Smooth muscle cell of the coronary artery (primary cell): ENCODE measurements at places on chromosomes 3 and 15. TPM values are rescaled to one million over a fixed set of nuclear protein-coding genes. Genes with fewer than 3 reads are reported as not detected.

Gene TMC3
- 13.7 TPM in 1 of 2 replicates, not detected in the other for total RNA-seq

Gene DUOXA1
- 0.59 TPM in 1 of 2 replicates, not detected in the other for total RNA-seq

Gene SLC12A1
- total RNA-seq = not detected in 2 replicates

Gene DOCK3
- 0.12 and 0.15 TPM in 2 replicates for total RNA-seq

Gene TMEM44
- 8.4 and 35.2 TPM in 2 replicates for total RNA-seq

Gene CLDN16
- total RNA-seq = under 0.01 TPM in 1 of 2 replicates, not detected in the other

Gene SPSB4
- total RNA-seq = not detected in 2 replicates

Gene RPP25
- total RNA-seq = 1.8 and 4.4 TPM in 2 replicates

Gene LRRFIP2
- total RNA-seq = 45.6 and 47.9 TPM in 2 replicates

Gene LTF
- total RNA-seq = not detected in 2 replicates

Gene CLEC3B
- total RNA-seq = 0.98 and 46.7 TPM in 2 replicates

Gene FHIT
- 0.38 and 0.47 TPM in 2 replicates for total RNA-seq

Gene PODXL2
- 1.1 and 1.8 TPM in 2 replicates for total RNA-seq

Gene SLC28A2
- total RNA-seq = not detected in 2 replicates

Gene MYZAP
- 0.35 TPM in 1 of 2 replicates, not detected in the other for total RNA-seq

Gene IQGAP1
- total RNA-seq = 119 and 177 TPM in 2 replicates

Gene KLHL40
- not detected in 2 replicates for total RNA-seq

Gene IL20RB
- total RNA-seq = 0.53 and 13.2 TPM in 2 replicates

Gene NT5DC2
- total RNA-seq = 17.4 and 95.5 TPM in 2 replicates

Gene SI
- total RNA-seq = not detected in 2 replicates

Gene TRAIP
- total RNA-seq = 2.0 and 2.8 TPM in 2 replicates

Gene LIPH
- total RNA-seq = under 0.01 and 0.90 TPM in 2 replicates

Gene CCK
- 0.30 and 1.1 TPM in 2 replicates for total RNA-seq

Gene TMEM42
- total RNA-seq = 13.8 and 19.5 TPM in 2 replicates

Gene PLSCR4
- 37.4 and 52.2 TPM in 2 replicates for total RNA-seq
